ENCODE measurements at places on chromosomes 5 and 9.
A peak's percentile ranks its signal among the peaks of the same experiment; 100 is the strongest.

DNA sequence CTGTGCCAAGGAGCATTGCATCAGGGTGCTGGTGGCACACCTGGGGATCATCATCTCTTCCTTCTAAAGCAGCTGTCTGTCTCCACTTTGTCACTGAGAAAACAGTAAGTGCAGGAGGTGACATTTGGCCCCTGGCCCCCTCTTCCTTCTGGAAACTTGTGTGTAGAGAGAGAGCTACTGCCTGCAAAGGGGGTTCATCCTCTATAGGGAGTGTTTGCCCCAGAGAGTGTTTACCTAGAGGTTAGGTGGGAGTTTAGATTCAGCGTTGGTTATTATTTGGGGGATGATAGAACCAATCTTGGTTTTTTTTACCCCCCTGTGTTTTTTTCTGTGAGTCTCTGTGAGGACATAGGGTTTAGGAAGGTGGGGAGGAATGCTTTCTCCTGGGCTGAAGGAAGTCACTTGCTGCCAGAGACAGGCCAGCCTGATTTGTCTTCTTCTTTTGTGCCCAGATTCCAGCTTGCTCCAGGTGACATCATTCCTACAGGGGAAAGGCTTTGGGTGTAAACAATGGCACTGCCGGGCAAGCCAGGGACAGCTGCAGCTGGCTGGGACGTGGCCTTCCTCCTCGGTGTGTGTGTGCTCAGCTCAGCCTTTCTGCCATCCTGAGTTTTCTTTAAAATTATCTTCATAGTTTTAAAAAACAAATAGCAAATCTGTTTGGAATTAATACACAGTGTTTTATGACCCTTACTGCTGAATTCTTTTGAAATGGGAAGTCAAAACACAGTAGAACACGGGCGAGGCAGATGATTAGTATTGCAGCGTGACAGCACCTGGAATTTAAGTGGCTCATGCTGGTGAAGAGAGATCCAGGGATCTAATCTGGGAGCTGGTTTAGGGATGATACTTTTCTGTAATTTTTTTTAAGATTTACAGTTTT, 24.5 kb downstream of the PRRC2B start:
- DNase-seq, result no peak

GRCh38 chr9:7549249-7549648, 250.3 kb downstream of the DMAC1 start:
- DNase-seq, result no peak

DNA sequence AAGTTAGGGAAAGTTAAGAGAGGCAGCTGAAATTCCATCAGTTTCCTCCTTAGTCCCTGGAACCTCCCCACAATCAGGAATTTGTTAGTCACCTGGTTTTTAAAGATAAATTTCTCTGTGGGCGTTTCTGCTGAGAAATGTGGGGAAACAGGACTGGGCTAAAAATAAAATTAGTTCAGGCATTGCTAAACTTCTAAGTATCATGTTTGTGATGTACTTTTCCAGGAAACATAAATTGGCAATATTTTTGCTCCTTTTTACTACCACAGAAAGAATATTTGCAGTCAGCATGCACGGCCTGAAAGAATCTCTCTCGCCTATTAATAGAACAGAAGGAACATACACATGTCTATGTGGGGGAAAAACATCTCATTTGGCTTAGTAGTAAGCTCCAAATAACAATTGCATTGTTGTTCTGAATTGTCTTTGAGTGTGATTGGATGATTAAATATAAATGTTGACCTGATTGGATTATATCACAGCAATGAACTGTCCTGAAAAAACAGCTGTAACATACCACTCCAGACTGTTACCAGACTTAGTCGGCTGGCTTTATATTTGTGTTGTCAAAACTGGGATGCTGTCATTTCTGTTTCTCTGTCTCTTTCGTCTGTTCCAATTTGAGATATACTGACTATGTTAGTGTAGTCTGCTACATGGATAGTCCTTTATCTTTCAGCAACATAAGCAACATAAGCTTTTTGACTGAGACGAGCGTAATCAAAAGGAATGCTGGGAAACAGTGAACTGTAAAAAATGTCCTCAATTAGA, 12.9 kb downstream of the TJP2 start:
- no peak for DNase-seq

GRCh38 chr9:83062651-83063527, at the start of gene RASEF:
RASEF (minus strand) TSS chr9:83063142; CDS start chr9:83062867, 275 bp downstream.
- no peak for DNase-seq

- no peak for DNase-seq
Observed at GRCh38 chr9:131732061-131732526, 7.8 kb downstream of the RAPGEF1 start.

DNA sequence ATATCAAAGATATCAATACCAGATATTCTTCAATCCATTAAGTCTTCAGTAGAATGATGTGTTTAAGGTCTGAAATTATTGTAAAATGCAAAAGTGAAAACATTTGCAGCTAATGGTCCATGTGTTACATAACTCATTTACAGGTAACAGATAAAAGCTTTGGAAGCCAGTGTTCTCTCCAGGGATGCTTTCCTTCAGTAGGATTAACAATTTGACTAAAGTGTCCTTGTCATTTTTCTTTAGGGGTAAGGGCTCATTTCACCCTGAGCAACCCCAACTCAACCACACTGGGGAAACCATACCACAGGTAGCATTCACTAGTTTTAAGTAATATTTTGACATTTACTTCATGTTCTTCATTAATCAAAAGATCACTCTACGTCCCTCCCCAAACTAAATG, 12.9 kb downstream of the HNRNPK start:
- no peak for DNase-seq

DNA sequence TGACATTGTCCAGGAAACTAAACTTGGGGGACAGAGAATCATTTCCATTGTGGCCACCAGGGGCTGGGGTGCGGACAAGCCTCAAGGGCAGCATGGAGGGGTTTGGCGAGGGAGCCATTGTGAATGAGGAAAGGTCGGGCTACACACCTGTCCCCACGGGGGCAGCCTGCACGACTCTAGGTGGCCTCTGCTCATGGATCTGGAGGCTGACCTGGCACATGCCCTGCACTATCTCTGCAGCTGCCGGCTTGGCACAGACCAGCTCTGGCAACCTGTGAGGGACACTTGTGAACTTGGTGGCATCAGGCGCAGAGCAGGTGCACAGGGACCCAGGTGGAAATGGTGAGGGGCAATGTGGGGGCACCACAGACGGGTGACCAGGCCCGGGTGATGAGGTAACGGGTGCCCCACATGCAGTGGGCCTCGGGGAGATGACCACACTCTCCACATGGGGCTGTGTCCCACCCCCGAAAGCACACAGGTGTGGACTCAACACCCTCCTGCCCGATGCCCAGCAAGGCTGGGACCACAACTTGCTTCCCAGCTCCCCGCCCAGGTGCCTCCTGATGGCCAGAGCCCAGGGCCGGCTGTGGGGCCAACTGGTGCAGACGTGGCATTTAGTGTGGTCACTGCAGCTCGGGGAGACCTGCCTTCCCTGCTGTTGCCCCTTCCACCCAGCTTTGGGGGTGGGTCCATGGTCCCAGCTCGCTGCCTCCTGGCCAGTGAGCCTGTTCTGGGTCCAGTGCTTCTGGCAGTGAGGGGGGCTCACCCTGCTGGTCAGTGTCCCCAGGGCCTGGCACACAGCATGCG, 60.9 kb upstream of the UBAC1 start:
- no peak for DNase-seq

- no peak for DNase-seq
Observed at GRCh38 chr9:33524306-33524947, 376 bp downstream of the ANKRD18B start.

GRCh38 chr9:127869310-127870152, 7.9 kb downstream of the AK1 start:
- DNase-seq, result peak; percentile 83

- DNase-seq, result no peak
Observed at GRCh38 chr5:133469252-133469651, 143.1 kb downstream of the FSTL4 start.

DNA sequence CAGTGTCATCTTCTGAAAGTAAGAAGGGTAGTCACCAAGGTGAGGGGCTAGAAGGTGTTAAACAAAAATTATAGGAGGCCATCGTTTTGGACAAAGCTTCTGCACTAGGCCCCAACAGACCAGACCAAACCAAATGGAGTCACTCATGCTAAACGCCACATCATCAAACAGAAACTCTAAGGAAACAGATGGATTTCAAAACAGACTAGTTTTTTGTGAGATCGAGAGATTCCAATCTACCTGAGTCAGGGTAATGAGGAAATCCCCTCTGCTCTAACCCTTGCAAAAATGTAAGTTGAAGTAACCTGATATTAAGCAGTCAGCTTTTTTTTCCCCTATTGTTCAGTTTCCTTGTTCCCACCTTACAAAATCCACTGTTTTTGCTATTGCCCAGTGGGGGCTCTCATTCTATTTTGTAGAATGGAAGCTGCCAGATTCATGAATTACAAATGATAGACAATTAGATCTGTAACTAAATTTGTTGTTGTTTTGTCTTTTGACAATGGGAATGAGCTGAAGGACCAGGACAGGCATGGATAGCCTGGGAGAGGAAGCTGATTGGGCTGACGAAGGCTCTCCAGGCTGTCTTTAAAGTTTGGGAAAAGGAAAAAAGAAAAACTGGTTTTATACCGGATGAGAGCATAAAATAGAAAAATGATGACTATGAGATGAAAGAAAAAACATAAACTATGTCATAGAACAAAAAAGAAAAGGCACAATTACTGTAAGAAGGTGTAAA, 94.7 kb upstream of the ADAMTSL1 start:
- DNase-seq, result no peak

GRCh38 chr9:69265891-69266290, 59.1 kb upstream of the ENTREP1 start:
- DNase-seq, result no peak

DNA sequence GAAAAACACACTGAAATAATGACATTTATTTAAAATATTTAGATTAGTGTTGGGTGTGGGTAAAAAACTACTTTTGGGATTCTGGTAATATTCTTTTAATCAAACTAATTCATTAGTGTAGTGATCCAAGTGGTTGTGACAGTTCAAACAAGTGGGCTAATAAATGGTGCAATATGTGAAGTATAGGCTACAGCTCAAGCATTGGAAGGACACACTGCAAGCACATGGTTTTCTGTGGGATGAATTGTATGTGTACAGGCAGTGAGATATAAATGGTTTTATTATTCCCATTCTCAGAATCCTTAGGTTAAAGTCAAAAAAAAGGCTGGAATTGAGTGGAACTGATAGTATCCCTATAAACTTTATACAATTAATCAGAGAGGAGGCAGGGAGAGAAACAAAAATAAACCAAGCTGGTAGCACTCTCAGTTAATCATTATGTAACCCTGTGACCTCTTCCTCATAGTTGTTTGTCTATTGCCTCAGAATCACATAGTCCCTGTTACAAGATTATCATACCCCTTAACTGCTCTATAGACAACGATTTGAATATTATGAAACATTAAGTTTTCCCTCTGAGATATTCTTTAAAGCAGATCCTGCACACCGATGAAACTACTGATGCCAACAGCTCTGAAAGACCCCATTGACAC, 1755.4 kb upstream of the ACO1 start:
- DNase-seq, result no peak

DNA sequence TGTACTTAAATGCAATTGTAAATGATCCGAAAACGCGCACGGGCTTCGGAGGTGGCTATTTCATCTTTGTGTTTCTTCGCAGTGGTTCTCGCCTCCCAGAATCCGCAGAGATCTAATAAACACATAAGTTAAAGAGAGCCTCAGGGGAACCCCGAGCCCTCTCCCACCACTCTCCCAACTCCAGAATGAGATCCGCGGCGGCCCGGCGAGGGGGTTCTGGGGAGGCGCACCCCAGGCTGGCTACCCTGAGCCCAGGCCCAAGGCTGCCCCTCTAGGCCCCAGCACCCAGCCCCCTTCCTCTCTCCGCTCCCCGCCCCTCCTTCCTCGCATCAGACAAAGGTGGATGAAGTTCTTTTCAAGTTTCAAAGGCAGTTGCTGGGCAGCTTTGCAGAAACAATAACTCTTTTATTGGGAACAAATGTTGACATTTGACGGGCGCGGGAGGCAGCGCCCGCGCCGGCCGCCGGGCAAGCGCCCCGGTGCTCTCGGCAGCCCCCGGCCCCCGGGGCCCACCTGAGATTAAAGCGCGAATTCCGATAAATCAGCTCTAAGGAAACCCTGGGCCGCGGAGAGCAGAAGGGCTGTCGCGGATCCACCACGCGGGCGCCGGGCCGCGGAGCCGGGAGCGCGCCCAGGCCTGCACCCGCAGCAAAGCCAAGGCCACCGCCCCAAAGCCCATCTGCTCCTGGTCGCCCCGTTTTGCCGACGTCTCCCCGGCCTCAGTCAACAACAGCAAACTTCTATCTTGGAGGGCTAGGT, 8.4 kb downstream of the IRX2 start:
- DNase-seq, result no peak

DNA sequence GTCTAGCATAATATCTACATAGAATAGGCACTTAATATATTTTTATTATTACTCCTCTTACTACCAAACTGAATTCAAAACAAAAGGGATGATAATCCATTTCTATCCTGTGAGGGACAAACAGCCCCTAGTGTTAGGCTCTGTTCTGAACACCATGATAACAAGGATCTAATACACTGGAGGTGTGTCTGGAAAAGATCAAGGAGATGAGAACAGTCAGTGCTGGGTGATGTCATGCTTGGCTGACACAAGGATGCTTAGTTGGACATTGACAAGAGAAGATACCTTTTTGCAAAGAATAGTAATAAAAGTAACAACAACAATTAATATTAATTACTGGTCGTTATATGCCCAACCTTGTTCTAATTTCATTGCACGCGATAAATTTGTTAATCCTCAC, 458.7 kb downstream of the EBF1 start:
- DNase-seq, result no peak

DNA sequence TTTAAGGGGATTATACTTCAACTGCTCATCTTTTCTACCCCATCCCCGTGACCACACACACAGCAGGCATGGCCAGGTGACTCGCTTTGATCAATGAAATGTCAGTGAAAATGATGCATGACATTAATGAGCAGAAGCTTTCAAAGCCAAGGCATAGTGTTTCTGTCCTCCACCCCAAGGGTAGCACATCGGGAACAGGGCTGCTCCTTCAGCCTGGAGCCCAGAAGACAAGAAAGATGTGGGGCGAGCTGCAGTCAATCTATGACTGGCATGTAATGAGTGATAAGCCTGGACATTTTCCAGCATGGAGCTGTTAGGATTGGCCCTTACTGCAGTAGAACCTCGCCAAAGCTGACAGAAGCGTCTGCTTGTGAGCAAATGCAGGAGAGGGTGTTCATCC, 122.6 kb upstream of the IRX2 start:
- no peak for DNase-seq

- DNase-seq, result no peak
Observed at GRCh38 chr5:173729079-173729765, 112.8 kb upstream of the BOD1 start.
